ENCODE measurements at places on chromosomes 2 and 18. TPM values are rescaled to one million over a fixed set of nuclear protein-coding genes. Genes with fewer than 3 reads are reported as not detected.

- DNase-seq: no peak
- H3K27ac ChIP-seq: no peak overlapping the region
- H3K27me3 ChIP-seq: peaks cover 22% of the 10 kb centered on the region
- H3K4me3 ChIP-seq: no peak overlapping the region
- H3K36me3 ChIP-seq: no peaks in the 10 kb centered on the region
Observed at GRCh38 chr18:63205791-63206252, 113.7 kb downstream of the BCL2 start.

Gene PRSS56
- not detected for total RNA-seq

GRCh38 chr18:80229766-80230745 is 17.3 kb downstream of the PARD6G start:
- no peaks in the 10 kb centered on the region for H3K4me1 ChIP-seq
- no peak overlapping the region for H3K4me3 ChIP-seq
- no peaks in the 10 kb centered on the region for H3K27me3 ChIP-seq

Gene CNGA3
- total RNA-seq: not detected

Gene OTOS
- total RNA-seq: not detected

DNA sequence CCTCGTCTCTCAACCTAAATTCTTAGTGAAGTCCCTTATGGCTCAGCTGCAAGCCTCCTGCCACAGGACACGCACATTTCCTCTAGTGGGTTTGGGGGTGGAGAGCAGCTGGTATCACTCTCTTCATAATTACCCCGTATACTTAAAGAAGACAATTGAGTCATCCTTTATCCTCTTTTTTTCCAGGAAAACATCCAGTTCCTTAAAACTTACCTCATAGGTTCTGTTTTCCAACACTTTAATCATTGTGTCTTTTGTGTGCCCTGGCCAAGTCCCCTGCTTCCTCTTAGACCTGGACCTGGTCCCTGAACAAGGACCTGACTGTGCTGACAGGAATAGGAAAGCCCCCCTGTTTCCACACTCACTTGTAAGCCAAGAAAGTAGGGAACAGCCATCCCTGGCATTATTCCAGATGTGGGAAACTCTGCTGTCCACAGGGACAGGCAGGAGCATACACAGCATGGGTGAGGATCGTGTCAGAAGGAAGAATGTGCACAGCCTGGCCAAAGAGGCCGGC is 42.3 kb upstream of the MYO1B start:
- H3K4me3 ChIP-seq: no peak overlapping the region
- H3K36me3 ChIP-seq: no peaks in the 10 kb centered on the region
- peak overlapping the region; percentile 100 for H3K27ac ChIP-seq
- DNase-seq: peak; percentile 83
- peaks cover 11% of the 10 kb centered on the region for H3K4me1 ChIP-seq
- no peaks in the 10 kb centered on the region for H3K27me3 ChIP-seq
